Nephron progenitor cell (in vitro differentiated cells): ENCODE measurements at places on chromosomes 5 and 9.

DNA sequence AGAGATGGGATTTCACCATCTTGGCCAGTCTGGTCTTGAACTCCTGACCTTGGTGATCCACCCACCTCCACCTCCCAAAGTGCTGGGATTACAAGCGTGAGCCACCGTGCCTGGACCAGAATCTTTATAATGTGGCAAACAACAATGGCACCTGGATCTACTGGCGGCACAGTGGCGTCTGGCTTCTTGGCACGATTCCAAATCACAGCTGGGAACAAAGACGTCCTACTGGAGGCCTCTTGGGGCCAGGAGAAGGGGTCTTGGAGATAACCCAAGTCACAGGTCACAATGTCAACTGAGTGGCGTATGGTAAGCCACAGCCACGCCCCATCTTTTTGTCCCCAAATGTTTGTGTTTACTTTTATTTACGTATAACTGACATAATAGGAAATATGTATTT lies 77.8 kb upstream of the RAPGEF1 start:
- DNase-seq: no peak

- no peak for DNase-seq
Observed at GRCh38 chr5:116135344-116135743, 50.5 kb downstream of the COMMD10 start.

DNA sequence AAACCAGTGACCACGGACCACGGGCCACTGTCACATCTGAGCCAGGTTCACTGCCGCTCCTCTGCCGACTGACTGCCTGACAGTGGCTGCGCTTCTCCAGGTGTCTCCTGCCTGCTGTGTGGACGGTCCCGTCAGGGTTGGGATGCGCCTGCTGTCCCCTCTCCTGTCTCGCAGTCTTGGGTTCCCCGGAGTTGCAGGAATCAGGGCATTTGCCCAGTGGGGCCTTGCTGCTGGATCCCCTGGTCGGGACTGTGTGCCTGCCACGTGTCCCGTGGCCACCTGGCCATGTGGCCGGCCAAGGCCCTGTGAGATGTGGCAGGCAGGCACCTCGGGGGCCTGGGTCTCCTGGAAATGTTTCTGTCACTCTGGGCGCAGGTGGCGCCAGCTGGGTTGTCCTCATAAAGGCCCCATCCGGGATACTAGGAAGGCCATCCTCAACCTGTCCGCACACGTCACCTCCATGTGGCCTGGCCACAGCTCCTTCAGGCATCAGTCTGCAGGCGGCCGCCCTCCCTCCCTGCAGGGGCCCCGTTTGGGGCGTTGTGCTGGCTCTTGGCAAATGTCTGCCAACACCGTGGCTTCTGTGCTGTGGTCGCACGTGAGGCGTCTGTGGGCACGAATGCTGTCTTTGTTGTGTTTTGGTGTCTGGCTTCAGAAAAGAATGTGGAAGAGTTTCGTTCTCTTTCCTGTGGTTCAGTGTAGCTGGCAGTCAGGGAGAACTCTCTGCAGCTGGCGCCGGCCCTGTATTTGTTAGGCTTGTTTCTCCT lies 6.4 kb upstream of the TOR4A start:
- DNase-seq: no peak

DNA sequence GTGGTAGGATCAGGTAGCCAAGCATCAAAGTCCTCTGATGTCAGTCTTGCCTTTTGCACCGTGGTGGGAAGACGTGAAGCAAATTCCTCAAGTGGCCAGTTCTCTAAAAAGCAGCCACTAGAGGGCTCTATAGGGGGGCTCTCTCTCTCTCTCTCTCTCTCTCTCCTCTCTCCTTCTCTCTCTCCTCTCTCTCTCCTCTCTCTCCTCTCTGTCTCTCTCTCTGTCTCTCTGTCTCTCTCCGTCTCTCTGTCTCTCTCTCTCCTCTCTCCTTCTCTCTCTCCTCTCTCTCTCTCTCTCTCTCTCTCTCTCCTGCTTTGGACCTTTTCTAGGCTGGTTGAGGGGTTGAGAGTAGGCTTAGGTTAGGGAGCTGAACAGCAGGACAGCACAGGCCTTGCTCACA lies 13.9 kb upstream of the OSMR start:
- peak; percentile 30 for DNase-seq

GRCh38 chr9:125272697-125273096 lies 11.1 kb downstream of the GAPVD1 start:
- no peak for DNase-seq

DNA sequence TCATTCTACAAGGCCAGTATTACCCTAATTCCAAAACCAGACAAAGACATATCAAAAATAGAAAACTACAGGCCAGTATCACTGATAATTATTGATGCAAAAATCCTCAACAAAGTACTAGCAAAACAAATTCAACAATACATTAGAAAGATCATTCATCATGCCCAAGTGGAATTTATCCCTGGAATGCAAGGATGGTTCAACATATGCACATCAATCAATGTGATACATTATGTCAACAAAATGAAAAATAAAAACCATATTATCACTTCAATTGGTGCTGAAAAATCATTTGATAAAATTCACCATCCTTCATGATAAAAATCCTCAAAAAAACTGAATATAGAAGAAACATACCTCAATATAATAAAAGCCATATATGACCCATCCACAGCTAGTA lies 115.2 kb upstream of the SLC27A6 start:
- DNase-seq: no peak

GRCh38 chr9:89015336-89015735 lies 24.1 kb downstream of the S1PR3 start:
- DNase-seq: no peak

- no peak for DNase-seq
Observed at GRCh38 chr5:79022771-79023170, 37.7 kb upstream of the ARSB start.

- no peak for DNase-seq
Observed at GRCh38 chr9:129322022-129322621, 144.1 kb upstream of the IER5L start.

DNA sequence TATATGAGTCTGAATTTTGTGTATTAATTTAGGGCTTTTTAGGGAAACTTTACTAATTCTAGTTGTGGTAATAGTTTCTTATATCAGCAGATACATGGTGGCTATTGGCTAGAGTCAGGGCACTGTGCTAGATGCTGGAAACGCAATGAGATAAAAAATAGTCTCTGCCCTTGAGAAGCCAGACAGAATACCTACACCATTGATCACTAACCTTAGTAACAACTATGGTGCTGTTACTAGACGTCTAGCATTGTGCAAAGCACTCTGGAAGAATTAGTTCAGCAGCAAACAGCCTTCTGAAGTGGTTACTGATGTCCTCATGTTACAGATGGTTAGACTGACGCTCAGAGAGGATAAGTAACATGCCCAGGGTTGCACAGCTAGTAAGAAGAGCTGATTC lies 61.8 kb downstream of the GDA start:
- no peak for DNase-seq

DNA sequence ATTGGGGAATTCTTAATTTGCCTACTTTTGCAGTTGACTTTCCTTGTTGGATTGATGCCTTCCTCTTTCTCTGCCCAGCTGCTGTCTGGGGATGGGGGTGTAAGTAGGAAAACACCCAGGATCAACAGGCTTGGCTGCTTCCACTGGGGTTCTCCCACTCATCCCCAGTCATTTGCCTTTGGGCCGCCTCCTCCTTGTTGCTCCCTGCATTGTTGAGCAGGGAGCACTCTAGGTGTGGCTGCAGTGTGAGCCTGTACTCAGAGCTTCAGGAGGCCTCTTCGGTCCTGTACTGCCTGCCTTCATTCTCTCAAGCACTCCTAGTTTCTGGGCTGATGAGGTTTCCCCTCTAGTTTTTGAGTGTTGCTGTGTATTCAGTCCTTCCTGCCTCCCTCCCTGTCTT lies 12.1 kb downstream of the RHOBTB3 start:
- no peak for DNase-seq

- DNase-seq: no peak
Observed at GRCh38 chr5:16306812-16307211, 127.2 kb upstream of the MARCHF11 start.

- DNase-seq: peak; percentile 21
Observed at GRCh38 chr5:169923988-169924387, 56.3 kb downstream of the INSYN2B start.

DNA sequence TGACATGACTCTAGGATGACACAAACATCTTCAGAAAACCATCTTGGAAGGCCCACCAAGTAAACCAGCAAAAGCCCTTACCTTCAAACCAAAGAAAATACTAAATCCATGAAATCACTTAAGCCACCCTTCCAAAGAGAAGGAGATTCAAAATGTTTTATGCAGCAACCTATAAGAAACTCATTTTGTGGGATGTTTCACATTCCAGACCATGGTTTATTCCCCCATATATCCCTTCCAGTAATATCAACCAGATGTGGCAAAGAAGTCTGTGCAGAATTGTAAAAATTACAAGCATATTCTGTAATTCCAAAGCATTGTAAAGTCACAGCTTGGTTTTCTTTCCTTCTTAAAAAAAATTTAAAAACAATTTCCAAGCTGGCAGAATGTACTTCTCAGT lies 117.4 kb downstream of the SLIT3 start:
- DNase-seq: no peak

DNA sequence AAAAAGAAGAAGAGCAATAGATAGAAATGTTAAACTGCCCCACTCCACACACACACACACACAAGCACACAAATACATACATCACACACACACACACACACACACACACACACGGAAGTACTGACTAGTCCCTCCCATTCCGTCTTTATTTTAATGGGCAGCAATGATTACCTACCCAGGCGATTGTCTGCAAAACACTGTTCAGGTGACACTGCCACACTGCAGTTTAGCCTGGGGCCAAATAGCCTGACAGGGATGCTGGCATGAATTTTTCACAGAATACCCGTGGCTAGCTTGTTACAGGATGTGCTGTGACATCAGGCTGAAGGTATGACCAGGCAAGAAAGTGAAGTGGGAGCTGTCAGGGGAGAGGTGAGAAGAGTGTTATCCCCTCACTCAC lies 86.9 kb downstream of the FRMD3 start:
- DNase-seq: no peak

- no peak for DNase-seq
Observed at GRCh38 chr5:131630208-131630962, 4.6 kb downstream of the RAPGEF6 start.

DNA sequence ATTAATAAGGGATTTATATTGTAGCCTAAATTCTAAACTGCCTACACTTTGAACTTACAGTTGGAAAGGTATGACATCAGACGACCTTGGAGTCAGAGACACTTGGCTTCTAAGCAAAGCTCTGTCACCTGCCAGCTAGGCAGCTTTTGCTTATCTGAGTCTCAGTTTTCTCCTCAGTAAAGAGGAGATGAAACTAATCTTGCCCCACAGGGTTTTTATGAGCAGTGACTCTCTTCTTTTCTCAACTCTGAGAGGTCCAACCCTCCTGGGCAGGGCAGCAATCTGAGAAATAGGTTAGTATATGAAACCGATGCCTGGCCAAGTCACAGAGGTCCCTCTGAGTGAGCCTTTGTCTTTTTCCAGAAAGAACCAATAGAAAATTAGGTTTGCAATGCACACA lies 53.9 kb downstream of the WDR36 start:
- no peak for DNase-seq

GRCh38 chr9:112142420-112142819 lies 32.7 kb downstream of the SUSD1 start:
- no peak for DNase-seq

DNA sequence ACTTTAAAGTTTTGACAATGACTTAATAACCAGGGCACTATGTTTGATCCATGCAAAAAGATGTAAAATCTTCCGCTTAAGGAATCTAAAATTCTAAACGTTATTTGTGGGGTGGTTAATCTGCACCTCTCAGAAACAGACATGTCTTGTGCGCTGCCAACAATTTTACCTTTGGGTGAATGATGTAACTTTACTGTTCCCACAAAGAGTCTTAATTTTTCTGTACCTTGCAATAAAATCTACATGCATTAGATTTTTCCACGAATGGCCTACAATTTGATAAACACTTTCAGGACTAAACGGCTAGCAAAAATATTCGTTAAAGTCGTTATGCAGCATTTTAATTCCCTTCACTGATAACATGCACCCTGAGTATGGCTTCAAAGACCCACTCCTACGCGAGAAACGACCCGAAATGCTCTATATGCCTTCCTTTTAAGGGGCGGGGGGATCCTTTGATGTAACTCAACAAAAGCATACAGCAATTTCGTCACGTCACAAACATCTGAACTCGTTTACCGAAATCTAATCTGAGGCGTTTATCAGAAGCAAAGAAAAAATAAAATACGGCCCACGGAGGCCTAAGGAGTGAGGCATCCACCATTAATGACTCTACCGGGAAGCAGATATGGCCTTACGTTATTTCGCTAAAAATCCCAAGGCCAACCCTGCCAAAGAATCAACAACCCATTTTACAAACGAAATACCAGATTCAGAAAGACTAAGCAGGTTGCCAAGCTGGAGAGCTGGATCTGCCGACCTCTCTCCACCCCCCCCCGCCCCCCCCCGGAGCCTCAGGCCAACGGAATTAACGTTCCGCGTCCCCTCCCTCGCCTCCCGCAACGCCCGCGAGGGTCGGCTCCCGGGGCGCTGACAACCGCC lies 621 bp downstream of the AK6 start:
- DNase-seq: peak; percentile 5

DNA sequence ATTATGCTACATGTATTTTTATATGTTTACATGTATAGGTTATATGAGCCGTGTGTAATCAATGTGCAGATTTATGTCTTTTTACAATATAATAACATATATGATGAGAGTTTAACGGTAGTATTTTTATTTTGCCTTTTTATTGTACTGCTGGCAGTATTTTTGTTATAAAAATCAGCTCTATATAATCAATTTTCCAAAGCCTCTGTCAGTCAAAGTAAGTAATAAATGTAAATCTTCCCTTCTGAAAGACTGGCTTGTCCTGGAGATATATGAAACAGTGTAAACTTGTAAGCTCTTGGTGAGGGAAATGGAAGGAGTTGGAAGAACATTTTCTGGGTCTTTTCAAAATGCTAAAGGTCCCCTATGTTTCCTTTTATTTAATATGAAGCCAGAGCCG lies 173.8 kb downstream of the SSBP2 start:
- no peak for DNase-seq

- no peak for DNase-seq
Observed at GRCh38 chr9:129353697-129354336, 175.8 kb upstream of the IER5L start.

GRCh38 chr5:180580681-180581080 lies 10.6 kb downstream of the SCGB3A1 start:
- no peak for DNase-seq

- DNase-seq: no peak
Observed at GRCh38 chr5:127187706-127188105, 102.9 kb upstream of the MEGF10 start.

DNA sequence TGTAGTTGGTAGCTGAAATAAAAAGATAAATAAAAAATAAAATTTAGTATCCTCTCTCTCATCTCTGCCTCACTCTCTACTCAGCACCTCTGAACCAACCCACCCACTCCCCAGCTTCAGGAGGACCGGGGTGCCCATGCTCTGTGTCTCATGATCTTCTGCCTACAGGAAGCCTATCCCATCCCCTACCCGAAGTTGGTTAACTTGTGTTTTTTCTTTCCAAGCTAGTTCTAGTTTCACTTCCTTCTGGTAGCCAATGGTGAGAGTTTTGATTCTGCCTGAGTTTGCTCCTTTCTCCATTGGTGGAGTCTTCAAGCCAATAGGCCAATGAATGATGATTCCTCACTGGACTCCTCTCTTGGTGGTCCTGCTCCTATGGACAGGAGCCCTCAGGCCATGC lies 32.1 kb downstream of the SNX24 start:
- DNase-seq: no peak

GRCh38 chr9:28389411-28389810 lies 816.1 kb upstream of the C9orf72 start:
- no peak for DNase-seq

GRCh38 chr5:107799306-107799705 lies 128.6 kb upstream of the EFNA5 start:
- no peak for DNase-seq

- DNase-seq: no peak
Observed at GRCh38 chr5:126812199-126812570, 35.2 kb downstream of the LMNB1 start.
